ENCODE measurements at places on chromosomes 1 and 21.
A peak's percentile ranks its signal among the peaks of the same experiment; 100 is the strongest.

- DNase-seq = no peak
These were observed 153.5 kb downstream of the HLX start for GRCh38 chr1:221032637-221033280.

GRCh38 chr1:37575692-37576091 is 19.0 kb downstream of the DNALI1 start:
- no peak for DNase-seq

- no peak for DNase-seq
These were observed 31.9 kb upstream of the POFUT2 start for GRCh38 chr21:45319461-45320211.

- DNase-seq = no peak
These were observed 80.6 kb upstream of the SLC44A3 start for GRCh38 chr1:94739521-94740061.

DNA sequence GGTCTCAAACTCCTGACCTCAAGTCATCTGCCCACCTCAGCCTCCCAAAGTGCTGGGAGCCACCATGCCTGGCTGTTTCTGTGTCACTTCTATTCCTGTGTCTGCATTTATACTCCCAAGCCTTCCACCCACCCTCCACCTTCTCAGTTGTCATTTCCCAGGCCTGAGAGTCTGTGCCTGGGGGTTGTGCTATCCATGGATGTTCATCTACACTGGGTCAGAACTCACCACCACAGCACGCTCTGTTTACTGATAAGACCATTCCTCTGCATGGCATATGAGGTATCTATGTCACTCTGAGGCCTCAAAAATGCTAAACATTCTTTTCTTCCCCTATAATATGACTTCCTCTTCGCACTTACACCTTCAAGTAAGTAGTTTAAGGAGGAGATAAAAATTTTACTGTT is 6.1 kb downstream of the NENF start:
- DNase-seq = no peak

- no peak for DNase-seq
These were observed 55.0 kb downstream of the KIAA0319L start for GRCh38 chr1:35502242-35502641.

DNA sequence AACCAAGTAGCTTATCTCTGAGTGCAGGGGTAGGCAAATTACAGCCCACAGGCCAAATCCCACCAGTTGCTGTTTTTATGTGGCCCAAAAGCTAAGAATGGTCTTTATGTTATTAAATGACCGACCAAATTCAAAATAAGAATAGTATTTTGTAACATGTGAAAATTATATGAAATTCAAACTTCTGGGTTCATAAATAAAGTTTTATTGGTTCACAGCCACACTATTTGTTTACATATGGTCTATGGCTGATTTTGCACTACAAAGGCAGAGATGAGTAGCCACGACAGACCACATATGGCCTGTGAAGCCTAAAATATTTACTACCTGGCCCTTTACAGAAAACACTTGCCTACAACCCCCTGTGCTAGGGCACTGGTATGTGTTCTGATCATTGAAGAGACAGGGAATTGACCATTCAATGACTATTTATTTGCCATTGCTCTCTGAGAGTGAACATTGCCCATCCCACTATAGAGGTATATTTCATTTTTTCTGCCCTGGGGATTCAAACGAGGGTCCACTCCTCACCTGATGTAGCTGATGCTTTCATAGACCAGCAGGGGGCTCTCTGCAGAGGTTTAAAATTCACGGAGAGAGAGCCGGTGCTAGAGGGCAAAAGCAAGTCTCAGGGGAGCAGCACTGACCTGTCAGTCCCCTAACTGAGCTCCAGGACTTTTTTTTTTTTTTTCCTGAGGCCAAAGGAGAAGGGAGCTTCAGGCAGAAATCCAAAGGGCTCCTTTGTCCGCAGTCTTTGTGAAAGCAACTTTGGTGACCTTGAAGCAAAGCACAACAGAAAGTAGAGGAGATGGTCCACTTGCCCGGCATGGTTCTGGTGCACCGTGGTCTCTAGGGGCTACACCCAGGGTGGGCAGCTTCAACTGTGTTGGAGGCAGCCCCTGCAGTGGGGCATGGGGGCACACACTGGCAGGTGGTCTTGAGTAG is 7.3 kb upstream of the GNL2 start:
- peak; percentile 63 for DNase-seq

- DNase-seq = no peak
These were observed 5.2 kb upstream of the HSD3B2 start for GRCh38 chr1:119409731-119410130.

GRCh38 chr21:42570841-42571387 is 57.3 kb downstream of the SLC37A1 start:
- peak; percentile 86 for DNase-seq

GRCh38 chr1:33000427-33001026 is 35.9 kb upstream of the RNF19B start:
- no peak for DNase-seq

- no peak for DNase-seq
These were observed 13.6 kb downstream of the INAVA start for GRCh38 chr1:200908191-200908868.

DNA sequence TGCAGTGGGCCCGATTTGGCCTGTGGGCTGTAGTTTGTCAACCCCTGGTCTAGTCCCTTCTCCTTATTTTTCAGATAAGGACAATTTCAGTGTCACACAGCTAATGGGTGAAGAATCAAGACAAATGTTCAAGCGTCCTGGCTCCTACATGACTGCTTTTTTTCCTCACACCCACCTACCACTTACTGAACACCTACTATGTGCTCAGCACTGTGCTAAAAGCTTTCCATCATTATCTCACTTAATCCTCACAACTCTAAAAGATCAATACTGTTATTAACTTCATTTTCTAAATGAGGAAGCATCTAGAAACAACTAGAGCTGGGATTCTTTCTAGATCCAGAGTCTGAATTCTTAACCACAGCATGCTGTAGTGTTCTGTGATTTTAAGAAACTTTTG is 68.5 kb upstream of the EFHD2 start:
- DNase-seq = no peak

GRCh38 chr1:106568201-106568974 is 488.1 kb upstream of the PRMT6 start:
- DNase-seq = no peak

DNA sequence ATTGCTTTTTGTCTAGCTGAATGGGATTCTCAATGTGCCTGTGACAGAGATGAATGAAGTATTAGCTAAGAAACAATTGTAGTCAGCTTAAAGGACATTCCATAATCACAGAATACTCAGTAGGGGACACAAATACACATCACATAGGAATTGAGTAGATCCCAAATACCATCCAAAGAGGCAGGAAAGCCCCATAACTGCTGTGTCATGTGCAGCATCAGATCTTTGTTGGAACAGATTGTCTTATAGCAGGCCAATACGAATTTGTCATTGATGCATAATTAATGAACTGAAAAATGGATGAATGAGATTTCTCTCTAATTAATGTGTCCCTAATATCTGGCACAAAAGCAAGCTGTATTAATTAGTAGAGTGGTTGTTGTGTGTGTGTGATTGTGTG is 82.3 kb upstream of the S1PR1 start:
- DNase-seq = no peak

DNA sequence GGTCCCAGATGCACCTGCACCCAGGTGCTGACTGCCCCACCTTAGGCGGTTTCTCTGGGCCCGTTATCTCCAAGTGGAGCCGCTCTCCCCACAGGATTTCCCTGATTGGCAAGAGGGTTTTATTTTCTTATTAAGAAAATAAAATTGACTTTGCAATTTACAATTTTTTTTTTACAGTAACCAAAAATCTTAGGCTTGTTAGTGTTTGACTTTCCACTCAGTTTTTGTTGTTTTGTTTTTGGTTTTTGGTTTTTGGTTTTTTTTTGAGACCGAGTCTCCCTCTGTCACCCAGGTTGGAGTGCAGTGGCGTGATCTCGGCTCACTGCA is 4.8 kb upstream of the CCDC27 start:
- no peak for DNase-seq

GRCh38 chr1:20666146-20666545 is 5.0 kb upstream of the DDOST start:
- DNase-seq = no peak

DNA sequence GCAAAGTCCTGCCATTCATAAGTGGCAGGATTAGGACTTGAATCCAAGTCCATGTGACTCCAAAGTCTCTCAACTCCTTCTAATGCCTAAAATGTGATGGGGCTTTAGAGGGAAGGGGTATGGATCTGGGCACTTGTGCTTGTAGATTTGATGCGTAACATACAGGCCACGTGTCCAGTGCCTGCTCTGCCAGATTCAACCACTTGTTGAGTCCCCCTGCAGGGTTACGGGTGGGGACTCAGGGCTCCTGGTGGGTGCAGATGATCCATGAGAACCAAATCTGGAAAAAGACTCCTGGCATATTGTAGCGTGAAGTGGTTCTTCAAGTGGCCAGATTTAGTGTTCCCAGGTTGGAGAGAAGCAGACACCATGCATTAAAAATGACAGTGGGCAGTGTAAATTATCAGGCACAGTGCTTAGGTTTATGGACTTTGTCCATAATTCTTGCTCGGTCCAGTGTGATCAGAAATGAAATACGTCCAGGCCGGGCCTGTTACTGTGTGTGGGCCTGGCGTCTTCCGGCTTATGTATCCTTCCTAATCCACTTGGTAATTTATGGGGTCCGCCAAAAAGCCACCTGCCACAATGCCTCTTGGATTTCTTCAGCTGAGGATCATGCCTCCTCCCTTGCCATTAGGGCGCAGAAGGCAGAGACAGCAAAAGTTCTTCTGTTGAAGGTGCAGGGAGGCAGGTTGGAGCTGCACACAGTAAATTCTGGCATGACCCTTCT is 51.2 kb upstream of the LRP8 start:
- no peak for DNase-seq

- DNase-seq = no peak
These were observed 177.4 kb upstream of the NRIP1 start for GRCh38 chr21:15241997-15242736.

DNA sequence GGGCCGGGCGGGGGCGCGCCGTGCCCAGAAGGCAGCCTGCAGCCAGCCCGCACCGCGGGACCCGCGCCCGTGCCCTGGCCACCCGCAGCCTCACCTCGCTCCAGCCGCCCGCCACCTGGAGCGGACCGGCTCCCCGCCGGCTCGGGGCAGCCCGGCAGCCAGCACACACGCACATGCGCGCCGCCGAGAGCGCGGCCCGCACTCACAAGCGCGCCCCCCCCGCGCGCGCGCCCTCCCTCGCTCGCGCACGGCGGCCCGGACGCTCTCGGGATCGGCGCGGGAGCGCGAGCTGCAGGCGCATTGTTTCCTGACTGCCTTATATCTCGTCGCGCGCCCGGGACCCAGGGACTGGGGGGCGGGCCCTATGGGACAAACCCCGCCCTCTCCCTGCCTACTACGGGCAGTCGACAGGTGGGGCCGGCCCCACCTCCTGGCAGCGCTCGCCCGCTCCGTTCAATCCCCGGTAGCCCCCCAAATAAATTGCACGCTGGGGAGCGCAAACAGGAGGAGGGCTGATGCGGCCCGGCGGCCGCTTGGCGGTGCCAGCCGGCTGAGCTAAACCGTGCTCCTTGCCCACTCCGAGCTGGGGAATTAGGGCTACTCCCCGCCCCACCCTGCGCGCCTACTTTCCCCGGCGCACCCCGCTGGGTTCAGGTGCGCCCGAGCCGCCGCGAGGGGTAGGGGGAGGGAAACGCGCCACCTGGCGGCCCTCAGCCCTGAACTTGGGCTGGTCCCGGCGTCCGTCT is at the start of gene MYCL:
MYCL (minus strand) TSS at position 204 of the 746 bp plus-strand sequence. CDS start 483 bp downstream, outside the sequence.
- peak; percentile 100 for DNase-seq

DNA sequence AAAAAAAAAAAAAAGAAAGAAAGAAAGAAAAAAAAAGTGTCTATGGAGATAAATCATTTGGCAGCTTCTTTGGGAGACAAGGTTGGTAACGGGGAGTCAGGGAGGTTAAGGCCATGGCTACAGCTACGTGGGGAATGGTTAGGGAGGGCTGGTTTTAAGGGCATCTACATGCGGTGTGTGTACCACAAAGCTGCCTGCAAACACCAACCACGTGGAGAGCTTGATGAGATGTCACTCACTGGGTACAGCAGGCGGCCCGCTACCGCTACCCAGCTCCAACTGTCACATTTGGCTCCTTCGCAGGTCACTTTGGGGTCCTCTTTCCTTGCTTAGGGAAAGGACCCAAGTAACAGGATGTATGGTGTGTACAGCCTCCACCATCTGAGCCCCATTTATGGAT is 4.2 kb downstream of the NPPB start:
- DNase-seq = no peak

- no peak for DNase-seq
These were observed 15.5 kb upstream of the GFI1 start for GRCh38 chr1:92502247-92502646.

GRCh38 chr1:94020764-94021579 is 100.0 kb downstream of the ABCA4 start:
- DNase-seq = no peak

- peak; percentile 62 for DNase-seq
These were observed 625 bp downstream of the KLHDC7A start for GRCh38 chr1:18481190-18481920.

DNA sequence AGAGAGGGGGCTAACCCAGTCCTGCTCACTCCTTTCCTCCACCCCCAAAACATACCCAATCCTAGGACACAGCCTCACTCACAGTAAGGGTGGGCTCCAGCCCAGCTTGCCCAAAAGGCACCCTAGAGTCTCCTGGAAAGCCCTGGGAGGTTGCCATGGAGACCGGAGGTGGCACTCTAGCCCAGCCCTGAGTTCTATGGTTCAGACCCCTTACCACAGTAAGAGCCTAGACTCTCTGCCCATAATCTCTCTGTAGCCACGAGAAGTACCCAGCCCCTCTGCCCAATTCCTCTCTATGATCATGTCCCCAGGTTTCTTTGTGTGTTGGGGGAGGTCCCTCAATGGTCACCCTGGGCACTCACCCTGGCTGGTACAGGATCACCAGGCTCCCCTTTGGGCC is 14.4 kb downstream of the COL16A1 start:
- DNase-seq = no peak

DNA sequence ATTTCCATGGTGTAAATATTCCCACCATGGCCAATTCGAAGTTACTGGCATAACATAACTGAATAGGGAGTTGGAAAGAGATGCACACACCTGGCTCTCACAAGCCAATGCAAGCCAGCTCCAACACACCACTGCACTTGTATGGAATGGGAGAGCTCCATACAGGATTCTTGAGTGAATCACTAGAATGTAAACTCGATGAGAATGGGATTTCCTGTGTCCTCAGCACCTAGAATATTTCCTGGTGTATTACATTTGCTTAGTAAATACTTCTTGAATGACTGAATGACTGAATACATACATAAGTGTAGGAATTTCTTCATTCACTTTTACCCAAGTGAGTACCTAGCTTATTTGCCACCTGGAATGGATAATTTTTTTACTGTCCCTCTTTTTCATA is 16.2 kb upstream of the PPIE start:
- DNase-seq = no peak

GRCh38 chr1:224747578-224747977 is 131.5 kb downstream of the CNIH3 start:
- DNase-seq = no peak

- peak; percentile 77 for DNase-seq
These were observed 112.5 kb downstream of the USH2A start for GRCh38 chr1:216310776-216311175.

GRCh38 chr1:145901312-145902021 is 8.4 kb downstream of the ITGA10 start:
- DNase-seq = no peak

- DNase-seq = no peak
These were observed 258.5 kb downstream of the BACH1 start for GRCh38 chr21:29557200-29557599.
